ENCODE measurements at places on chromosomes 6 and 20.
A peak's percentile ranks its signal among the peaks of the same experiment; 100 is the strongest.

GRCh38 chr6:98644063-98644462 lies 190.3 kb upstream of the POU3F2 start:
- DNase-seq = no peak

- DNase-seq = peak; percentile 69
These were observed at the start of gene TRERF1 for GRCh38 chr6:42451333-42452170. TRERF1 (minus strand) TSS chr6:42451926; CDS start chr6:42269590, 182,336 bp downstream.

- DNase-seq = no peak
These were observed 8.9 kb downstream of the CCM2L start for GRCh38 chr20:32019156-32019510.

- no peak for DNase-seq
These were observed 183.1 kb downstream of the UBE3D start for GRCh38 chr6:82882363-82883023.

DNA sequence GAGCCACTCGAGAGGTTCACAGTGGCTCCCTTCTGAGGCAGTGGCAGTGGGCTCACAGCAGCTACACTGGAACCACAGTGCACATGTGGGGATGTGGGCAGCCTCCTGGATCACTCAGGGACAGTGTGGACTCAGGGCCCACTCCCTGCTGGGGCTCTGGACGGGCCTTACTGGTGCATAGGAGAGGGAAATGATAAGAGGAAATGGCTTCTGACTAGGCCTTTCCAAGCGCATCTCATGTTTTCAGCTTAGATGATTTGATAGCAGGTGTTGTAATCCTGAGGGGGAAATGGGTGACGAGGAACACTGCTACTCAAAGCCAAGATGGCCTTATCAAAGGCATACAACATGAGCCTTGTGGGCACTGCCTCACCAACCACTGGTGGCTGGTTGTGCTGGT lies 44.0 kb downstream of the PANK2 start:
- DNase-seq = no peak

- no peak for DNase-seq
These were observed 9.7 kb downstream of the DDRGK1 start for GRCh38 chr20:3194617-3195280.

- no peak for DNase-seq
These were observed 25.3 kb upstream of the CD93 start for GRCh38 chr20:23111307-23111943.

- no peak for DNase-seq
These were observed 20.4 kb upstream of the BMP2 start for GRCh38 chr20:6746901-6747609.

GRCh38 chr6:20200761-20201630 lies 11.3 kb downstream of the MBOAT1 start:
- DNase-seq = no peak

DNA sequence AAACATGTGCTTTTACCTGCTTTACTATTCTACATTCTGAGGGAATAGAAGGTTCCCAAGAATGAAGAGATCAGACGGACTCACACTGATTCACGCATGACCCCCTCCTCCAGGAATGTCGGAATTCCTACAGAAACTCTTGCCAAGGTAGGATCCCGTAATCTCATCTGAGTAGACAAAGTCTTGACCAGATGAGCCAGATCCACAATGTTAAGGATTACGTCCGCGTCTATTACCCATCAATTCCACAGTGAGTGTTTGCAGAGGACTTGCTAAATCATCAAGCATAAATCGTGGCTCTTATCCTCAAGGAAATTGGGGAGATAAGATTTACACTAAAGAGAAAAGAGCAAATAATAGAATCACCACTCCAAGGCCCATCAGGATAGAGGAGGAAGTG lies 245.9 kb upstream of the FOXQ1 start:
- no peak for DNase-seq

DNA sequence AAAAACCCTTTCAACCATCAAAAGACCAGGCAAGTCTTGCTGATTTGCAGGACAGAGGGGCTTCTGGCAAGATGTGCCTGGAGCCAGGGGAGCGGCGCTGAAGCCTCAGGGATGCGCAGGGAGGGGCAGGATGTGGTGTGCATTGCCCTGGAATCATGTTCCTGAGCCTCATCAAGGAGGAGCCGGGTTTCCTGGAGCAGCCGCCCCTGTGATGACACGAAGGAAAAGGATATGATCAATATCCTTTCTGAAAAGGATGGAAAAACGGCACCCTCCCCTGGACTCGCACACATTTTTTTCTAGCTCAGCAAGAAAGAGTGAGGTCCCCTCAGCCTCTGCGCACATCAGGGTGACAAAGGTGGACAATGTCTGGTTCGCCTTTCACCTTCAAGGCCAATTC lies 173.1 kb upstream of the SSTR4 start:
- DNase-seq = no peak

GRCh38 chr6:20893412-20893811 lies 359.2 kb downstream of the CDKAL1 start:
- no peak for DNase-seq

DNA sequence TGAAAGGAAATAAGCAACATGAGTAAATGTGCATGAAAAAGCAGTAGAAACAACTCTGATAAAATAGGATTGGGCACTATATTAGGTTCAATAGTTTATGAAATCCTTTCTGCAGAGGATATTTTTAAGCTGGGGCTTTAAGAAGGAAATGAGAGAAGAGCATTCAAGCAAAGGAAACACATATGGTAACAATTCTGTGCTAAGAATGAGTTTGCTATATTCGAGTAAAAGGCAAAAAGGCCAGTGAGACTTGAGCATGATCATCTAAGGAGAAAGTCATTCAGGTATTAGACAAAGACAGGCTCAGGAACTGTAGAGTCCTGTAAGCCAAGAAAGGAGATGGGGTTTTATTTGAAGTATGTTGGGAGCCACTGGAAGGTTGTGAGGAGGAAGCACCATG lies 387.1 kb upstream of the FLRT3 start:
- no peak for DNase-seq

DNA sequence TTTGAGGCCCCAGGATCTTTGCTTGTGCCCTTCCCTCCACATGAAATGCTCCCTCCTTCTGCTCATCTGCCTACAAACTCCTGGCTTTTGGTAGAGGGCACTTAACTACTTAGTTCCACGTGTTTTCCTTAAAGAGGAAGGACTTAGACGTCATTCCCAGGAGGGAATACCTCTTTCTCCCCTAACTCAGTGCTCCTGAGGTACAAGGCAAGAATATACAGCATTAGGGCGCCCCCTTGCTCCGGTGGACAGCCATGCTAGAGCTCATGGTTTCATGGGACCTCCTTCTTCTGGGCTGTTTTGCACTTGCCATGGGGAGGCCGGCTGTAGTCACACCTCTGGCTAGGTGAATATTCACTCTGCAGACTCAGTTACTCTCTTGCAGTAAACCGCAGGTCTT lies 93.8 kb upstream of the LY86 start:
- DNase-seq = peak; percentile 64

DNA sequence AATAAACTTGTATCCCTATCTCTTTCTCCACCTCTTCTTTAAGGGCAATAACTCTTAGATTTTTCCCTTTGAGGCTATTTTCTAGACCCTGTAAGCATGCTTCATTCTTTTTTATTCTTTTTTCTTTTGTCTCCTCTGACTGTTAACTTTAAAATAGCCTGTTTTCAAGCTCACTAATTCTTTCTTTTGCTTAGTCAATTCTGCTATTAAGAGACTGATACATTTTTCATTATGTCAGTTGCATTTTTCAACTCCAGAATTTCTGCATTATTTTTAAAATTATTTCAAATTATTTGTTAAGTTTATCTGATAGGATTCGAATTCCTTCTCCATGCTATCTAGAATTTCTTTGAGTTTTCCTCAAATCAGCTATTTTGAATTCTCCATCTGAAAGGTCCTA lies 84.0 kb downstream of the CFAP61 start:
- DNase-seq = no peak

- DNase-seq = no peak
These were observed 40.4 kb upstream of the NOP56 start for GRCh38 chr20:2612073-2612472.

GRCh38 chr20:29740951-29741593 lies 1516.4 kb upstream of the DEFB115 start:
- no peak for DNase-seq

- DNase-seq = peak; percentile 98
These were observed at the start of gene RIPK1 for GRCh38 chr6:3068329-3069214. RIPK1 (plus strand) TSS chr6:3068494; CDS start chr6:3076824, 8,330 bp downstream.

DNA sequence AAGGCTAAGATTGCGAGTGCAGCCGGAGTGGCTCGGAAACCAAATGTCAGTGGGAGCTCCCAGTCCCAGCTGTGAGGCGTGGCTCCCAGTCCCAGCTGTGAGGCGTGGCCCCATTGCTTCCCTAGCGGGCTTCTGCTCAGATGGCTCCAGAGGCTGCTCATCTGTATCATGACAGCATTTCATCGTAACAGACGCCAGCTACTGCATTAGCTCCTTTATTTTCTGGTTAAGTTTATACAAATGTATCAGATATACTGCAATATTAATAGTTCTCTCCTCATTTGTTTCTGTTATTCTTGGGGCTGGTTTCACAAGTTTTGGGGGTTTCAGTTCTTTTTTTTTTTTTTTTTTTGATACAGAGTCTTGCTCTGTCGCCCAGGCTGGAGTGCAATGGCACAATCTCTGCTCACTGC lies 34.7 kb upstream of the TBXT start:
- DNase-seq = peak; percentile 36

- no peak for DNase-seq
These were observed 89.9 kb upstream of the SYNDIG1 start for GRCh38 chr20:24379484-24379927.

DNA sequence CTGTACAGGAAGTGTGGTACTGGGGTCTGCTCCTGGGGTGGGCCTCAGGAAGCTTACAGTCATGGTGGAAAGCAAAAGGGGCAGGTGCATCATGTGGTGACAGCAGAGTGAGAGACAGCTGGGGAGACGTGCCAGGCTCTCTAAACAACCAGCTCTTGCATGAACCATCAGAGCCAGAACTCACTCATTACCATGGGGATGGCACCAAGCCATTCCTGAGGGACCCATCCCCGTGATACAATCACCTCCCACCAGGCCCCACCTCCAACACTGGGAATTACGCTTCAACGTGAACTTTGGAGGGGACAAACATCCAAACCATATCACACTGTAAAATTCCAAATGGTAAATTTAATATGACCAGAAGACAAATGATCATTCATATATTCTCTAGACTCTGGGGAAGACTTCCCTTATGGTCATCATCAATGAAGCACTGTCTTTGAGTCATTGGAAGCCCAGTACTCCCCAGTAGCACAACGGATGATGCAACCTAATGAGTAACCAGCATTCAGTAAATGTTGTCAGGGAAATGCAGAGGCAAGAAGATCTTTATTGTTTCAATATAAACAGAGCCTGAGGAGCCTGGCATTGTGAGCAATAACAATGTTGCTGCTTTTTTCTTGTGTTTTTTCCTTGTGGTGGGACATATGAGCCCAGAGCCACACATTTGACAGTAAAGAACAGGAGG lies 48.2 kb upstream of the RALY start:
- DNase-seq = no peak

GRCh38 chr6:4017834-4018170 lies 61.1 kb downstream of the FAM217A start:
- DNase-seq = no peak

Data from left colon (tissue), 2 donors.